ENCODE measurements at places on chromosomes 5 and 9.

- no peak for DNase-seq
Measured at GRCh38 chr9:69089491-69089890, 53.9 kb downstream of the FXN start.

DNA sequence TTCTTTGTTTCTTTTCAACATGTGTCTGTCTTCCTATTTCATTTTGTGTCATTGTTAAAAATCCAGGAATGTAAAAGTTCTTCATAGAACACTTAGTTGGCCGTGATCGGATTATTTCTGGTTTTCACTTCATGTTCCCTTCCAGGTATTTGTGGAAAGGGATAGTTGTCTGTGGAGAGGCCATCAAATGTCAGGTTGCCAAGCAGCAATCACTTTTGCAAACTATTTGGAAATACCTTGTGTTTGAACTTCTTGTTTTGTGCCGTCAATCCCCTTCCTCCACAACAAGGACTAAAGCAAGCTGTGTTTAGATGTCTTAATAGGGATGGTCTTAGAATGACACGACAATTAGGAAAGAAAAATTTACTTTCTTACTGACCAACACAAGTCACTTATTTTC lies 116.9 kb upstream of the MPDZ start:
- DNase-seq = no peak

GRCh38 chr5:53479590-53480415 lies 626 bp upstream of the FST start:
- DNase-seq = peak; percentile 66

GRCh38 chr9:3359048-3359692 lies 166.6 kb downstream of the RFX3 start:
- DNase-seq = no peak

GRCh38 chr9:86577420-86578333 lies 223.5 kb upstream of the TUT7 start:
- no peak for DNase-seq

- DNase-seq = no peak
Measured at GRCh38 chr9:15231788-15232635, 75.0 kb downstream of the TTC39B start.

- no peak for DNase-seq
Measured at GRCh38 chr5:82354543-82354942, 76.4 kb upstream of the RPS23 start.

DNA sequence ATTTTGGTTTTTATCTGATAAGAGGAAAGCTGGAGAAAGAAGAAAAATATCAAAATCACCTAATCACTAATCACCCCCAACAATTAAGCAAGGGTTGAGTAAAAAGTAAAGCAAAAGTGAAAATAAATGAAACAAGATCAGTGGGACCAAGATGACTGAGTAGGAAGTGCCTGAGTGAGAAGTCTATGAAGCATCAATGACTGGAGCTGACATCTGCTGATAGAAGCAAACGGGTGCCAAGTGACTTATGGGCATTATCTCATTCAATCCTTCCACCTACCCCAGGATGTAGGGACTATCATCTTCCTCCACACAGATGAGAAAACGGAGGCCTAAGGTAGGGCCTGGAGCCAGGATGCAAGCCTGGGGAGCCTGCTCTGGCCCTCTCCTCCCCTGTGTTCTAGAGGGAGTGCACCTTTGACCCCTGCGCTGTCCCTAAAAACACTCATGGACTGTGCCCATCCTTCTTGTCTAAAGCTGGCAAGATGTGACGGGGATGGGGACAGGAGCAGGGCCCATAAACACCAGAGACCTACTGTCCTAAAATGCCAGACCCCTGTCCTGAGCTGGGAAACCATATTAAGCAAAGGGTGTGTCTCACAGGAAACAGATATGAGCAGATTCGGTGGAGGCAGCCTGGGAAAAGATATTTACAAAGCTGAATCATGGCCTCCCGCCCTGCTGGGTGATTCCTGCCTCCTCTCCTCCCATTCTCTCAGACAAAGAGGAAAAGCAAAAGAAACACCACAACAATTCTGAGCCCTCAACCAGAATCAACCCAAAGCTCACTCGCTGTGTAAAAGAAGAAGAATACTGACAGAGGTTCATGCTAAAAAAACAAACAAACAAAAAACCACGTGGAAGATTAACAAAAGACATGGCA lies 116.0 kb downstream of the AUH start:
- no peak for DNase-seq

GRCh38 chr9:36415822-36416525 lies 15.9 kb upstream of the RNF38 start:
- no peak for DNase-seq

DNA sequence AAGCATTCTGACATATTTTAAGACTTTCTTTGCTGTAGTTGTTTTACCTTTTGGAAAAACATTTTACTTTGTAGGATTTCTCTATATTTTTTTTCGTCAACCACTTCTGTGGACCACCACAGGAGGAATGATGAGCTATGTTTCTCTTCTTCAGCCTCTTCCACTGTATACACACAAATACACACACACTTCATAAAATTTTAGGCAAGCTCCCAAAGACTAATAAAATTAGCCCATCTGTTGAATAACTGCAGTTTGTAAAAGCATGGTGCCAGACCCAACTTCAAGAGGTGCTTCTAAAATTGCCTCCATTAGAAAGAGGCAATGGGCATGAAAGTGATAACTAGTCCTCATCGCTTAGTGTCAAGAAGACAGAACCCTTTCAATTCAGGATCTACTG lies 4.1 kb upstream of the CEP120 start:
- DNase-seq = no peak

DNA sequence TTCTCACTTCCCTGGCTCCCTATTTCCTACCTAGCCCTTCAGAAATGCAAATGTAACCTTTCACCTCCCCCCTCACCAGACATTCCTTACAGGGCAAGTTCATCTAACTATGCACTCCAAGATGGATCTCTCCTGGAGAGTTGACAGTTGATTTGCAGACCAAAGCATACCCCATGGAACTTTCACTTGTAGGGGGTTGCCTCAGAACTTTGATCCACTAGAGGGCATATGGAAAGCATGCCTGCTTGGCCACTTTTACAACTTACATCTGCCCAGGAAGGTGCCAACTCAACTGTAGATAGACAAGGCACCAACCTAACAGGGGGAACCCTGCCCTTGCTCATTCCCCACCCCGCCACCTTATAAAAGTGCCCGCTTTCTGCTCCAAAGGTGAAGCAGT lies 187.8 kb downstream of the NXNL2 start:
- DNase-seq = no peak

GRCh38 chr9:96241391-96241809 lies 60.6 kb downstream of the HSD17B3 start:
- DNase-seq = no peak

DNA sequence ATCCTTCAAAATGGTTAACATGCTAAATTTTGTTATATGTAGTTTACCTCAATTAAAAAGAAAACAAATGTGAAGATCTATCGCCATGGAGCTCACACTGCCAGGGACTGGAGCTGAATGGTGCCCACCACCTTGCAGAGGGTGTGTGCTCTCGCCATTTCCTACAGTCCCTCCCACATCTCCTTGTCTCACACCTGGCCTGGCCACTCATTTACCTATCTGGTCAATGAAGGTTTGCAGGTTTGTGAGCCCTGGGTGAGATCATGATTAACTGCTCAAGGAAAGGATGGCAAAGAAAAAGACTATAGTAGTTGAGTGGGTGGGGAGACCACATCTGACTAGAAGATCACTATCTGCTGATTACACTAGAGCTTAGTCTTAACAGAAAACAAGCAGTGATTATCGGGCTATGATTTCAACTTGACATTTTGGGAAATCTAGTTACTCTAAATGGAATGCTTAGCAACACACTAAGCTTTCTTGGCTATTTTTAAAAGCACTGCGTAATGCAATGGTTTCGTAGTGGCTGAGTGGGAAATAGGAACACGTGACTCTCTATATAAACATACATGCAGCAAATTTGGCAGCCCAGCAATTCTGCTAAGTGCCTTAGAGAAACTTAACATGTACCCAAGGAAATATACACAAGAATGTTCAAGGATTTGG lies 27.3 kb downstream of the PUM3 start:
- DNase-seq = no peak

DNA sequence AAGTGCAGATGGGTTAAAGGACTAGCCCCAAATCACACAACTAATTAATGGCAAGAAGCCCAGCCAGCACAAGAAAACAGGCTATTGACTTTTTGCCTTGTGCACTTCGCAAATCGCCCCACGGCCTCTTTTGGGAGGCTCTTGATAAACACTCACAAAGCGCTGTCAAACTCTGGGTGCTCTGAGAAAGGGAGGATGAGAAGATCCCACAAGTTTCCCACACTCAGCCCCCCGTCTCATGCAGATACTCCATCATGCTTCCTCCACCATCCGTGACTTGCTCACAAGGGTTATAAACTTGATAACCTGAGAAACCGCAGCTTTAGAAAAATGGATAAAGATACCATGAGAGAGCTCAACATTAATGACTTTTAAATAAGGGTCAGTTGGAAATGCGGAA lies 219.7 kb downstream of the EBF1 start:
- DNase-seq = no peak

DNA sequence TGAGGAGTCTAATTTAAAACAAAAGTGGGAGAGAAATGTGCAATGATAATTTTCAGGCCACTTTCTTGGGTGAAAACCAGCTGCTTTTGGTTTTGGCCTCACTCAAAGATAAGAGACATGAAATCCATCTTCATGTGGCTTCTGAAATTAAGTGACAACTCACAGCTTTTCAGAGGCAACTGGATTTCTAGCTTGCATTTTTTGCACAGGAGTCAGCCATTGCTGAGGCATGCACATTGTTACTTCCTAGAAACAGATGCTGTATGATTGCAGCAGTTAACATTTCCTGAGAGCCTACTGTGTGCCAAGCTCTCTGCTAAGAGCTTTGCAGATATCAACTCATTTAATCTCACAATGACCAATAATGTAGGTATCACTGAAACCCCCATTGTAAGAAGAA lies 562.6 kb downstream of the NR2F1-AS1 start:
- no peak for DNase-seq

DNA sequence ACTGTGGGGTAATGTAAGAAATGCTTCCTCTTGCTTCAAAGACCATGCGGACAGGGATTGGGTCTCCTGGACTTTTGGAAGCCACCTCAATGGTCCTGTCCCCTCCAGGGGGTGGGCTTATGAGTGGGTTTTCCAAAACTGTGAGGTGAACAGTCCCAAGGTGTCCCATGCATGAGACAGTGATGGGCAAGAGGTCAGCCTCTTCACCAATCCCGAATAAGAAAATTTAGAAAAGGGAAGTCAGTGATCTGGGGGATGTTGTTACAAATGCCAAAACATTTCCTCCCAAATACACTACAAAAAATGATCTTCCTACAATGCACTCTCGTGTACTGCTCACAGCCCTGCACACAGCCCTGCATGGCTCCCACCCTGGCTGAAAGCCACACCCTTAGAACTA lies 215.7 kb upstream of the TBC1D2 start:
- no peak for DNase-seq

- DNase-seq = no peak
Measured at GRCh38 chr9:16206518-16206917, 653.7 kb downstream of the CCDC171 start.

- no peak for DNase-seq
Measured at GRCh38 chr9:9117866-9118265, 1318.3 kb upstream of the DMAC1 start.

DNA sequence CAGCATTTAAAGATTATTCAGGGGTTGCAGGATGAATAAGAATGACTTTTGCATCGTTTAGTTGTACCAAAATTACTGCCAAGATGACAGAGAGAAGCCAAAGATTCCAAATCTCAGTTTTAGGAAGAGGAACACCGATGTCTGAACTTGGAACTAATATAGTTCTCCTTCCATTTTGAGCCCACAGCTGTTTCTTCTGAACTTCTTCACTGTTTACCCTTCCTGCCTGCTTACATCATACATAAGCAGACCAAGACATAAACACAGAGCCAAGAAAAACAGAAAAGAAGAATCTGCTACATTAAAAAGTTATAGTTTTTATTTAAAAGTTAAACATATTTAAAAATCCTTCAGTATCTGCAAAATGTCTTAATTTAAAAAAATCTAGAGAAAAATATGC lies 146.9 kb upstream of the RAPGEF1 start:
- DNase-seq = no peak

DNA sequence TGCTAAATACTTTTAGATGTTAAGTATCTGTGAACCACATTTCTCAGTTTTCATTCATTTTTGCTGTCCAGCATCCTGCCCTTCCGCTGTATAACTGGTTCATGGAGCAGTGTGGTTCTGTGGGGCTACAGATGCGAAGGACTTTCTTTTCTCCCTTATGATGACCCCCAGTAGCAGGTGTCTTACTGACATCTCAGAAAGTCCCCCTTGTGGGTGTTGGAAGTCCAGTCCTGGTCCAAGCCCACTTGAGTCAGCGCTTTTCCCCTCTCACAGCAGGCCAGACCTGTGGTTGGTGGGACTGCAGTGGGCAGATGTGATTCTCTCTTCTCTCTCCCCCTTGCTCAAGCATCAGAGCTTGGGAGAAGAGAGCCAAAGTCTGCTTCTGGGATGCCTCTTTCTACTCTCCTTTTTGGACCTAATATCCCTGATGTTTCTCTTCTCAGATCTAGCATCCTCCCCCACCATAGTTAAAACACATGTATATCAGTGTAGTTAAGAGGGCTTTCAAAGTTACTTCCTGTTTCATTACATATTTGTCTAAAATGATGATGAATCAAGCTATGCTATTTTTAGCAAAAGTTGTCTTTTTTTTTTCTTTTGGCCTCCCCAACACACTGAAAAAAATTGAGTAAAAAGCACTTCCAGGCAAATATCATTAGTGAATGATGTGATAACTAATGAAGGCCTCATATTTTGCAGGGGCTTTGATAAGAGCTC lies 119.5 kb upstream of the ZNF618 start:
- DNase-seq = no peak

GRCh38 chr5:68279984-68280383 lies 64.4 kb downstream of the PIK3R1 start:
- no peak for DNase-seq

- DNase-seq = no peak
Measured at GRCh38 chr5:6950860-6951259, 237.6 kb downstream of the TENT4A start.

- DNase-seq = no peak
Measured at GRCh38 chr9:96209407-96210271, 92.3 kb downstream of the HSD17B3 start.

GRCh38 chr5:158715592-158715991 lies 384.1 kb downstream of the EBF1 start:
- DNase-seq = no peak

- peak; percentile 70 for DNase-seq
Measured at GRCh38 chr5:72179028-72179815, 71.9 kb downstream of the MAP1B start.

GRCh38 chr5:171743436-171744076 lies 42.1 kb upstream of the SMIM23 start:
- DNase-seq = no peak

DNA sequence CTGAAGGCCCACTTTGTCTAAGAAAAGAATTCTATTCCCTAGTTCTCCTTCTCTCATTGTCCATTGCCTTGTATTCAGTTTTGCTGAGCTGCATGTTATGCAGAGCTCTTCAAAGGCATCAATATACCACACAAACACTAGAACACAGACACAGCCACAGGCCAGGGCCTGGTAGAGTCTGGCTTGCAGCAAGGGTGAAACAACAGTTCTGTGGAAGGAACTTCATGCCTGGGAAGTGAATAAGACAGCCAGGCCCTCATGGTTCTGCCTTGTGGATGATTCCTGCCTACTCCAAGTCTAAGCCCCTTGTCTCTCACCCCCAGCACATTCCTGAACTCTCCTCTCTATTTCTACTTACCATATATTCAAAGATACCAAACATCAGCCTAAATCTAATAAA lies 30.8 kb downstream of the KLHL3 start:
- no peak for DNase-seq

Measured in psoas muscle (tissue), 8 donors.